ENCODE measurements at places on chromosomes 12 and 14.

DNA sequence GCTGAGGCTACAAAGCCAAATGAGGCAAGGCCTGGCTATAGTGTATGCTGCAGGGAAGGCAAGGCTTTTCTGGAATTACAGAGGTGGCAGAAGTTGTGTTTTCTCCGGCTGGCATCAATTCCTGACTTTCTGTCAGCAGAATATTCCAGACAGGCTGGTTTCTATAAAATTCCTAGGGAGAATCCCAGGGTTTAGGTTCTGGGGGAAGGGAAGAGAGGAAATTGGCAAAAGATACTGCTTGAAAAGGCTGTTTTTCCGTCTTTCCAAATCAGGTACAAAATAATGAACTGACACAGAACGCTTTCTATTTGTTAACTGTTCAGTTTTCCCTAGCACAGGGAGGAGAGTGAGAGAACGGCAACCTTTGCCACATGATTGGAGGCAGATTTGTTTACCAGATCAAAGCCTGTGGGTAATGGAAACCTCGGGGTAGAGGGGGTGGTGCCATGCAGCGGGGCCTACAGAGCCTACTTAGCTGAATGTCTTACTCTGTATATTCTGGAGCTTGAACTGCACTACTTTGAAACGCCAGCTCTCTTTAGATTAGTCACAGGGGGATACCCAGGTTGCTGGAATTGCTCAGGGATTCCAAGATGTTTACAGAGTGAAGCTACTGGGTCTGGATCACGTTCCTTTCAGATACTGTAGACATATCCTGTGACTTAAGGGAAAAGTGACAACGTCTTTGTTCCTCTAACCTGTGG, 65.8 kb upstream of the DACT1 start:
- DNase-seq, result peak; percentile 11

DNA sequence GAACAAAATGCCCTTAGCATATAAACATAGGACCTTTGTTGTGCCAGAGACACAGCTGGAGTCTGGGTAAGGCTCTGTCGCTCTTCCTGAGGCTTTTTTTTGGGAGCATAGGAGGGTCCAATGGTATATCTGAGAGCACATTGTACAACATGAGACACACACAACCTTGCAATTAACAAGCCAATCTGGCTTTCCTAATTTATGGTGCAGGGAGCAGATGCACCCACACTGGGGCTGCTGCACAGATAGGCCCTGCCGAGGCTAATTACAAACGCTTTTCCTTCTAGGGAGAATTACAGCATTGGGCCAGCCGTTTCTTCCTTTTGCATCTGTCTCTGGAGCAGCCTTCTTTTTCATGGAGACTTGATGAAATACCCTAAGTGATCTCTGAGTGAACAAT, 75.0 kb upstream of the OVCH1 start:
- no peak for DNase-seq

DNA sequence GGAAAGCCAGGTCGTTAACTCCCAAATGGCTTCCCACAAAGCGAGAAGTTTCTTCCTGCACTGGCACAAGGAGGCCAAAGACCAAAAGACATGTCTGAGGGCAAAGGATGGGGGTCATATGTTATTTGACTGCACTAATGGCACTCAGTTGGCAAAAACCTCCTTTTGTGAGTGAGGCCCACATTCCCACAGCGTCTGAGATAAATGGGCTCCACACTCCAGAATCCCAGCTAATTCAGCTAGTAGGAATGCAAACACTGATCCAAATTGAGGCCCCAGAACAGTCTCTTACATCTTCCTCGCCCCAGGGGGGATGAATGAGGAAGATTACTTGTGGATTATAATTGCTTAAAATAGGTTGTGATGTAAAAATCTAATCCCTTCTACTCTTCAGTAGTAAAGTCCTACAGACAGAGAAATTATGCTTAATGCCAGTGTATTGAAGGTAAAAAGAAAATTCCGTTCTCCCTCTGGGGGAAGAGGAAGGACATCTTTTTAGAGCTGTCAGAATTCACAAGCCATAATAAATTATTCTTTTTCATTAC, 86.4 kb upstream of the PIWIL1 start:
- DNase-seq, result no peak

GRCh38 chr12:69694123-69694522, 5.0 kb downstream of the BEST3 start:
- no peak for DNase-seq

GRCh38 chr12:29672580-29672979, 111.2 kb downstream of the TMTC1 start:
- DNase-seq, result no peak

Data from stimulated activated CD4-positive, alpha-beta T cell treated with anti-CD3 and anti-CD28 coated beads, TNF-alpha, amount 100 ng/mL, for 24 hours (primary cell).